Activated naive CD4-positive, alpha-beta T cell (primary cell): ENCODE measurements at places on chromosomes 2 and 18.

GRCh38 chr2:3838348-3838747 lies 135.0 kb downstream of the DCDC2C start:
- no peak for DNase-seq

DNA sequence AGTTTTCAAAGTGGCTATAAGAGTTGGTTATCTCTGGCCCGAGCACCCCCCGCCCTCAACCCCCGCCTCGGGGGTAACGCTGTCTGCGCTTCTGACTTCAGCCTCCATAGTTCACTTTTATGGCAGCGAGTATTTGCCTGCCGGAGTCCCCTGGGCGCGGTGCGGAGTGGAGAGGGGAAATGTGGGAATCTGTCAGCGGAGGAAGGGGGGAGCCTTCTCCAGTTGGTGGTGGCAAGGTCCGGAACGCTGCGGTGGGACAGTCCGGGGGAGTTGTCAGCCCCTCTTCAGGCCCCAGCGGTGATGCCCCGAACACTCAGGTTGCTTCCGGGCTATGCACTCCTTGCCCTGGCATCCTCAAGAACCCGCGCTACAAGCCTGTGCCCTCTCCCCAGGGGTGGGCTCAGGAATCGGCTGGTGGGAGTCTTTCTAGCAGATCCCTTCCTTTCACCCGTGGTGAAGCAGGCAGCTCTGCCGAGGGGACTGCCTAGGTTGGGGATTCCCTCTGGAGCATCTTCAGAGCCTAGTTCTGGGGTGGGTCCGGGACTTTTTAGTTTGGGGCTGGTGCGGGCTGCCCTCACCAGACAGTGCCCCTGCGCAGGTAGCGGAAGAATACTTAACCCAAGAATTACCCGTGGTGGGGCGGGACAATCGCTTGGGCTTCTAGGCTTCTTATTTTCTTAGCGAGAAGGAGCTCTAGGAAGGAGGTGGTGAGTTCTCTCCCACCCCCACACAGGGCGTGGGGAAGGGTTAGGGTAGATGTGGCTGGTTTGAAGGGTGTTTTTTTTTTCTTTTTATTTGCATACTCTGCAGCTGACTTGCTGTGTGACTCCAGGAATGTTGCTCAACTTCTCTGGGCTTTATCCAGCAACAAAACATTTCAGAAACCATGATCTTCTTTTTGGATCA lies 1.6 kb downstream of the ATOH8 start:
- no peak for DNase-seq

DNA sequence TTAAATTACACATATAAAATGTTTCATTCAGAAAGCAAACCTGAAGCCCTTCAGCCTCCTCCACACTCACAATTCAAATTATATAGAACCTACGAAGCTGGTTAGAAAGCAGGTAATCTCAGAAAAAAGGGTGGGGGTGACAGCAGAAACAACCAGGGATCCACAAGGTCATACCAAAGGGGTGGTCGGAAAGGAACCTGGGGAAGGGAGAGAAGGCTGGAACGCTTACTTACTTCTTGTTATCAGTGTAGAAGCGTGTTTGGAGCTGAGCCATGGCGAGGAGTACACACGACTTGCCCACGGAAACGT lies 316 bp downstream of the WDR12 start:
- no peak for DNase-seq

- no peak for DNase-seq
Measured at GRCh38 chr2:147026664-147027295, 818.0 kb upstream of the ACVR2A start.

DNA sequence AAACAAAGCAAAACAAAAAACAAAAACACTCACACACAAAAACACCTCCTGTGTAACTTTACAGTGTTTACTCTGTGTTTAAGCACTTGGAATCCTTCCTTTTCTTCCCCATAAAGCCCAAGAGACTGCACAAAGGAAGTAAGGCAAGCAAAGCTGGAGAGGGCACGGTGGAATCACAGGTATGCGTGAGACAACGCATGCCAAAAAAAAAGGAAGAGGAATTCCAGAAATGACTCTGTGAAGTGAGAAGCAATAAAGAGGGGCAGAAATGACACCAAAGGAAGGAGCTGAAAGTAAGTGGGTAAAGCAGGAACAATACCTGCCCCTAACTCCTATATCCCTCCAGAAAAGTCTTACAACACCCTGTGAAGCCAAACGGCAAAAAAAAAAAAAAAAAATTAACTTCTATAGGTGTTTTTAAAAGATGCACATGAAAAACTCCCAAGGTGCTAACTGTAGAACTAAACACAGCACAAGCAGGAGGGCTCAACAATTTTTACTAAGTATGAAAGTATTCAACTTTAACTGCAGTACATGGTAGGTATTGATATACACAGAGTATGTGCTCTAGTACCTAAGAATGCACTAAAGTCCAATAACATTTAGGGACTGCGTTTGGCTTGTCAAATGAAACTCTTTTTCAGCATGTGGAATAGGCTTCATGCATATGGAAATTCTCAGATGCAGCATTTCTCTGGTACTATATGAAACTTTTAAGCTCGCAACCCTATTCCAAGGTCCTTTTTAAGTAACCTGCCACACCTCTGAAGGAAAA lies 9.1 kb downstream of the RND3 start:
- DNase-seq = no peak

DNA sequence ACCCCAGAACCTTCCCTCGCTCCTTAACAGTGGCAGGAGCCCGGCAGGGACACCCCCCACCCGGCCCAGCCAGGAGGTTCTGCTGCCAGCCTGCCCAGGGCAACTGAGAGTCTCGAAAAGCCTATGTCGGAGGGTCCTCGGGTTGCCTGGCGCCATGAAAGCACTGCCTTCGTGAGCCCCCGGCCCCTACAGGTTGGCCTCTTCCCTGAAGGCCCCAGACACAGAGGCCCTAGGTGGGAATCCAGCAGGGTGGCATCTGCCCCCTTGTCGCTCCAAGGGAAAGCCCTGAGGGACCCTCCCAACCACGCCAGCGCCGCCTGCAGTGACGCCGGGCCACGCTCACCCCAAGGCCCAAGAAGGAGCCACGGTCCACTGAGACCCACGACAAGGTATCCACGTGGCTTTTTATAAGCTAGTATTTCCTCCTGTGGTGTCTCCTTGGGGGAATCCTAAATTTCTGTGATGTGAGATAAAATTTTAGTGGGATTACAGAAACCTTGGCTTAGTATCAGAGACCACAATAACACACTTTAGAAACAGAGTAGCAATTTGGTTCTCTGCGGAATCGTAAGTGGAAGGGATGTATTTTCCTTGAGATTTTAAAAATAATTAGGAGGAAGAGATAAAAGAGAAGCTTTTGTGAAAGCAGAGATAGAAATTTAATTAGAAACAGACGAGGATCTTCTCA lies 138.9 kb downstream of the HDAC4 start:
- DNase-seq = no peak

DNA sequence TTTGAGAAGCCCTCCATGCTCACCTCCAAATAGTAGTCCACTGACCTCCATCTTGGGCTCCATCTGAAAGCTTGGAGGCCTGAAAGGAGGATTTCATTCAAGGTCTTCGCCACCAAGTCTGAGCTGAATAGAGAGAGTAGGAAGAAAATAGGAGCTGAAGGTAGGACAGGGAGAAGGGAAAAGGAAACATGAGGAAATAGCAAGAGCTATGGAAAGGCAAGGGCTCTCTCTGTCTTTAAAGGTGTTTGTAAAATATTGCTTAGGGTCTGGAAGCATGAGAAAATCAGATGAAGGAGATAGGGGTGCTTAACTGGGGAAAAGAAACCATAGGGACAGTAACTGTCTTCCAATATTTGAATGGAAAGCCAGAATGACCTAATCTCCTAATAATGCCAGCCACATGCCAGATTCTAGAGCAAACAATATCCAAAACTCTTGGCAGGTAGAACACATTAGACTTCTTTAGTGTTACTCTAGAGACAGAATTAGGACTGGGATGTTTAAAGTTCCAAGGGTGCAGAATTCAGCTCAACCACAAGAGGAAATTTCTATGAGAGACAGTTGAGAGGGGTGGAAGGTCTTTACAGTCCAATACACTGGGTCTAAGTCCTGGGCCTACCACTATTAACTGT lies 67.4 kb downstream of the NAB1 start:
- DNase-seq = no peak

GRCh38 chr2:64541547-64541946 lies 17.4 kb downstream of the AFTPH start:
- DNase-seq = no peak

DNA sequence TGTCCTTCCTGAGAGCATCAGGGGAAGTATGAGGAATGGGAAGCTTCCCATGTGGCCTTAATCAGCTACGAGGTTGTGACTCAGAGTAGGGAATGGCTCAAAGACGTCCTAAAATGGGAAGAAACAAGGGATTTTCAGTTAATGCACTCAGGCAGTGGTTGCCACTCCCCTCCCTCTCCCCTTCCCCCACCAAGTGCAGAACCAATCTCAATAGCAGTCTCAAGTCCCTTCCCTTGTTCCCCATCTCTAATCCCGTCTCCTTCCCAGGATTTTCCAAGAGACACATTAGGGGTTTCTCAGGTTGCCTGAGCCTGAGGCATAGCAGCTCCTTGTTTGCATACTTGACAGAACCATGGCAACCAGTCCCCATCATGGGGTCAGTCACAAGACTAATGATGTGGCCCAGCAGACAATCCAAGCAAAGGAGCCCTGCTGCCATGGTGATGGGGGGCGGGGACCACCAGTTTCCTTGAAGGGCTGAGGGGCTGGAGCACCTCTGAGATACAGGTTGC lies 18.2 kb upstream of the RESP18 start:
- no peak for DNase-seq

DNA sequence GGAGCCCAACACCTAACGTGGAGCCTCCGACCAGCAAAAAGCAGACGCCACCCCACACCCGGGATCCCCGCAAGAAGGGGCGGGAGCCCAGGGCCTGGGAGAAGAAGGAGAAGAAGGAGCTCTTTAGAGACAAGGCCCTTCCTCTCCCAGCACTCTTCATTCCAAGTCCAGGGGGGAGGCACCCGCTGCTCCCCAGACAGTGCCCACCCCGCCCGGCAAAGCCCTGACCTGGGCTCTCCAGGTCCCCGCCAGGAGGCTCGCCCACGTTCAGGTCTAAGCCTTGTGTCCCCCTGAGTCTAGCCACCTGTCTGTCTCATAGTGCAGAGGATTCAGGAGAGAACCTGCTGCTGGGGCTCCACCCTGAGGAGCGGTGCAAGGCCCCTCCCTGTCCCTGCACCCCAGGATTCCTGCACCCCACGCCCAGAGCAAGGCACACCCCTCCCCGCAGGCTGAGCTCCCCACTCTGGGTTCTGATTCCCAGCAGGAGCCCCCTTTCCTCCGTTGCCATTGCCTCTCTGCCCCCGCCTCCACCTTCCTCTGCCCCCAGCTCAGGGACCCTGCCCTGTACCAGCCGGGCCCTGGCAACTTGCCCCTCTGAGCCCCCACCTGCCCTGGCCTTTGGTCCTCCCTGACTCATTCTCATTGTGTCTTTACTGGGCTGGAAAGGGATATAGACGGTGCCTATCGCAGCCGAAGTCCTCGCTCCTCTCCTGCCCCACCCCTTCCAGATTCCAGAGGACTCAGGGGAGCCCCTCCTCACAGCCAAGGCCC lies 33.5 kb upstream of the GPC1 start:
- DNase-seq = no peak

DNA sequence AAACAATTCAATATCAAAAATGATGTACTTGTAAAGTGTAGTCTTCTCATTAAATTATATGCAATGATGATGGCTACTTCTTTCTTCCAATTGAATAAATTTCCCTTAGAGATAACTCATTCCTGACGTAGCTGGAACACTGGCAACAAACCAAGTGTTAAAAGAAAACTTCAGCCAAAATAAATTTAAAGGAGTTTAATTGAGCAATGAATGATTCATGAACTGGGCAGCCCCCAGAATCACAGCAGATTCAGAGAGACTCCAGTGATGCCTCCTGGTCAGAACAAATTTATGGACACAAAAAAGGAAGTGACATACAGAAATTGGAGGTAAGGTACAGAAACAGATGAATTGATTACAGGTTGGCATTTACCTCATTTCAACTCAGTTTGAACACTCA lies 276.5 kb downstream of the DSC3 start:
- DNase-seq = no peak

DNA sequence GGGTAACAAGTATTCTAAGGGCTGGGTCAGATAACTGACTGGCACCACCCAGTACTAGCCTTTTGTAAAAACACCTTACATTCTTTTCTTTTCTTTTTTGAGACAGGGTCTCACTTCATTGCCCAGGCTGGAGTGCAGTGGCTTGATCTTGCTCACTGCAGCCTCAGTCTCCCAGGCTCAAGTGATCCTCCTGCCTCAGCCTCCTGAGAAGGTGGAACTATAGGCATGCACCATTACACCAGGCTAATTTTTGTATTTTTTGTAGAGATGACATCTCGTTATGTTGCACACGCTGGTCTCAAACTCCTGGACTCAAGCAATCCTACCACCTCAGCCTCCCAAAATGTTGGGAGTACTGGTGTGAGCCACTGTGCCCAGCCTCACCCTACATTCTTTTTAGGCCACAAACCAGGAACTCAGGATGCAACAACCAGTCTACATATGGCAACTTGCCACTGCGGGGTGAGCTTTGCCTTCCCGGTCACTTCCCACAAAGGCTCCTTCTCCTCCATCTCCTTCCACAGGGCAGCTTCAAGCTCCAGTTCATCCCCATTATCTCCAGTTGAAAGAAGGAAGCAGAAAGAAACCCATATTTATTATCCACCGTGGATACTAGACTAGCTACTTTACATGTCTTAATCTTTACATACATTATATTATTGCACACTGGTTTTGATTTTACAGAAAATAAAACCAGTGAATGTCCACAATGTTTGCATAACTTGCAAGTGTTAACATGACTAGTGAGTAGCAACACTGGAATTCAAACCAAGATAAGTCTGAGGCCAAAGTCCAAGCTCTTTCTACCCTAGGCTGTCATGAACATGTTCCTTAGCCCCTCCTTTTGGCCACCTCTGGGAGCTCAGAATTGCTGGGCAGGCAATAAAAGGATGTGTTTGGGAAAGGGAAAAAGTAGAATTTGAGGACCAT lies 23.7 kb upstream of the AP1S3 start:
- no peak for DNase-seq

GRCh38 chr2:236744281-236744705 lies 174.7 kb downstream of the ACKR3 start:
- DNase-seq = no peak

GRCh38 chr2:196066291-196067087 lies 2.1 kb downstream of the DNAH7 start:
- no peak for DNase-seq

- DNase-seq = no peak
Measured at GRCh38 chr2:112065486-112065885, 10.4 kb downstream of the TMEM87B start.

DNA sequence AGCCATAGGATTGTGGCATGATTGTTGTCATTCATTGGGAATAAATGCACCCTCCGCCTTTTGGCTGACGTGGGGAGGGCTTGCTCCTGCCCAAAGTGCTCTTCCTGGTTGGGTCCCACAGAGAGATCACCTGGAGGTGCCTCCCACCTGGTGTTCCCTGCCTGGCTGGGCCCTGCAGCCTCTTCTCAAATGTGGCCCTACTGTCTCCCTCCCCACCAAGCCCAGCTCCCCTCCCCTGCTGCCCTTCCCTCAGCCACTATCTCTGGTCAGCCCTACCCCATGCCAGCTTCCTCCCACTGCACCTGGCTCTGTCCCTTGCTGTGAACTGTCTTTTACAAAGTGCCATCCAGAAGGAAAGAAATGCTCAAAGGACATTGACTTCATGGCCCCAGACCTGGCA lies 173.4 kb downstream of the GLI2 start:
- DNase-seq = no peak
